ENCODE measurements at places on chromosomes 5 and 9.
A peak's percentile ranks its signal among the peaks of the same experiment; 100 is the strongest.

- no peak for DNase-seq
These were observed 283.6 kb downstream of the NR3C1 start for GRCh38 chr5:143119881-143120341.

DNA sequence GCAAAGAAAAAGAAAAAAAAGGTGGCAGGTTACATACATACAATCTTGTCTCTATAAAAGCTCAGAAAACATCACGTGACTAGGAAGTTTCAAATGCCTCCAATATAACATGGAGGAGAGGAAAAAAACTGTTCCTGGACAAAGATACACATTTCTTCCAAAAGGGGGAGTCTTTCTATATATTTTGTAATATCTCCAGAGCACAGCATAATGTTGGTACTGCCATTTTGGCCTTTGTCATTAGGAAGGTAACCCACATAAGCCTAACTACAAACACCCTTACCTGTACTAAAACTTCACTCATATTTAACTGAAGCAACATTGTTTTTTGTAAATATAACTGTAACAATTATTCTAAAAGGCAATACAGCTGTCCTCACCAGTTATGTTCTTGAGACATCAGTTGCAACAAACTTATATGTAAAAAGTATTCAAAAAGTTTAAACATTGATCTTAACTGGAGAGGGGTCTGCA lies 1.2 kb upstream of the BTF3 start:
- DNase-seq: peak; percentile 23

GRCh38 chr5:157387683-157388093 lies 72.3 kb upstream of the NIPAL4 start:
- peak; percentile 5 for DNase-seq

- no peak for DNase-seq
These were observed 87.2 kb downstream of the TLE4 start for GRCh38 chr9:79658926-79659325.

DNA sequence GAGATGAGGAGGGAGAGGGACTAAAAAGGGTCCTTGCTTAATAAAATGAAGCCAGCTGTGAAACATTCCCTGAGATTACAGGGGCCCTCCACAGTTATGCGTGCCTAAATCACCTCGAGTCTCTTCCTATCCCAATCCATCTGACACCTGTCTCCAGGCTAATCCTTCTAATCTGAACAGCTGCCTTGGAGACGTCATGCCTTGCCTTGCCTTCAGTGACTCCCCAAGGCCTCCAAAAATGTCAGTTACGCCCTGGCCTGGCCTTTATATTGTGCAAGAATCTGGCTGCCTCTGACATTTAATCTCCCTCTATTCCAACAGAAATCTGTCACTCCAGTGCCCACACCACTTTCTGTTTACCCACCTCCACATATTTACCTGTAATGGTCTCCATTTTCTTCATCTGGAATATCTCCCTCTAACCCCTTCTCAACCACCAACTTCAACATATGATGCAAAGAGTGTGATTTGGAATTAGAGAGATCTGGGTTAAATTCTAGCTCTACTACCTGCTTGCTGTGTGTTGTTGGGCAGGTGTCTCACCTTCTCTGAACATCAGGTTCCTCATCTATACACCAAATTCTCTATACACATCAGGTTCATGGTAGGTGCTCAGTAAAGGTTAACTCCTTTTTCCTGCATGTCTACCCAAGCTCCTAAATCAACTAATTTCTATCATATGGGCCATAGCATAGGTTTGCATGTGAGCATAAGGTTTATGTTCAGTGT lies 57.9 kb downstream of the PTCD2 start:
- DNase-seq: no peak

Measured in inflammatory macrophage treated with lipopolysaccharide for 1 hour (primary cell).